ENCODE measurements at places on chromosomes 11 and 22.

DNA sequence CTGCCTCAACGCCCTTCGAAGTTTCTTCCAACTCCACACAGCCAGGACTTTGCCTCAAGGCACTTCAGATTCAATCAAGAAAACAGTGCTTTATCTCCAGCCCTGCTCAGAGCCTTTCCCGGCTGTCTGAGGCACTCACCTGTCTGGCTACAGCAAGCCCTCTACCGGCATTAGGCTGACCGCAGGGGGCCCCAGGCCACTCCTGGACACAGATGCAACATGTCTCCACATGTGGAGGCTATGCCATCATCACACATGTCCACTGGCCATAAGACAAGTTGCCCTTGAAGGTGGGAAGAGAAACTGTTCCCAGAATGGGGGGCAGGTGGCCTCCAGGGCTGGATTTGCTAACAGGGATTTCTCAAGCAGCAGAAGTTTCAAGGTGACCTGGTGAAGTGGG lies 10.0 kb downstream of the SCUBE1 start:
- DNase-seq, result no peak

DNA sequence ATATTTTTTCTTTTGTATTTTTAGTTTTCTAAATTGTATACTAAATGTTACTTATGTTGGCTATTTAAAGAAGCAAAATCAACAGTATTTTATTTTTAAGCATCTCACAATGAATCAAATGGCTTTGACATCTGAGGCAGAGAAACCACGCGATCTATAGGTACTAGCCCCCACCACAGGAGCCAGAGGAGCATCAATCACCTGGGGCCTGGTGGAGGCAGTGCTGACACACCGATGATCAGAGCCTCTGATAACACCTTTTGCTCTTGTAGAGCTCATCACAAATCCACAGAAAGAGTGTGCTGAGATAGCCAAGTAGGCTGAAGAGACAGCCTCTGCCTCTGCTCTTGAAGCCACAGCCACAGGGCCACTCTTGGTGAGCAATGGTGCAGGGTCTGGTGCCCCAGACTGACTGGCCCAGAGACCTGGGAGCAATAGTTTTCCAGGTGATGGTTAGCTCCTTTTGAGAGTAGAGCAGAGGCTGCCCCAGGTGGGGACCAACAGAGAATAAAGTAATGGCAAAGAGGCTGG lies 25.2 kb downstream of the HIRA start:
- DNase-seq, result no peak

DNA sequence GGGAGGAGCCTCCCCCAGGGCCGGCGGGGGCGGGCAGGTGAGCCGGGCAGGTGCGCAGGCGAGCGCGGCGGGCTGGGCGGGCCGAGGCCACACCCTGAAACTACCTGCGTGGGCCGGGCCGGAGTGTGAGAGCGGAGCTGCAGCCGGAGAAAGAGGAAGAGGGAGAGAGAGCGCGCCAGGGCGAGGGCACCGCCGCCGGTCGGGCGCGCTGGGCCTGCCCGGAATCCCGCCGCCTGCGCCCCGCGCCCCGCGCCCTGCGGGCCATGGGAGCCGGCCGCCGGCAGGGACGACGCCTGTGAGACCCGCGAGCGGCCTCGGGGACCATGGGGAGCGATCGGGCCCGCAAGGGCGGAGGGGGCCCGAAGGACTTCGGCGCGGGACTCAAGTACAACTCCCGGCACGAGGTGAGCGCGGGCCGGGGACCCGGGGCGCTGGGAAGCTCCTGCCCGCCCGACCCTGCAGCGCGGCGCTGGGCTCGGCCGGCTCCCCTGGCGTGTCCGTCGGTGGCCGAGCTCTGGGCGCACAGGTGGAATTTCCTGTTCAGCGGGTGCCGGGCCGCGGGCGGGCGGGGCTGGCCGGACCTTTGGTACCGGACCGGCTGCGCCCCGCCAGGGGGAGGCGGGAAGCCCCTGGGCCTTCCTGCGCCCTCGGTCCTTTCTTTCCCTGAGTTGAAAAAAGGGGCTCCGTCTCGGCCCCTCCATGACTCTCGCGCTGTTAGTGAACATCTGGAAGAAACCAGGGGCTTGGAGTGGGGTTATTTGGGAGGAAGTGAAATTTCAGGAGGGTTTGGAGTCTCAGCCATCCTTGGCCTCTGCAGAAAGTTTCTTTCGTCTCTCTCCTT lies at the start of gene ST14:
TSS of gene ST14 (plus strand) at position 126 of the 841 bp plus-strand sequence. CDS start at position 324, 198 bp downstream.
- no peak for DNase-seq

DNA sequence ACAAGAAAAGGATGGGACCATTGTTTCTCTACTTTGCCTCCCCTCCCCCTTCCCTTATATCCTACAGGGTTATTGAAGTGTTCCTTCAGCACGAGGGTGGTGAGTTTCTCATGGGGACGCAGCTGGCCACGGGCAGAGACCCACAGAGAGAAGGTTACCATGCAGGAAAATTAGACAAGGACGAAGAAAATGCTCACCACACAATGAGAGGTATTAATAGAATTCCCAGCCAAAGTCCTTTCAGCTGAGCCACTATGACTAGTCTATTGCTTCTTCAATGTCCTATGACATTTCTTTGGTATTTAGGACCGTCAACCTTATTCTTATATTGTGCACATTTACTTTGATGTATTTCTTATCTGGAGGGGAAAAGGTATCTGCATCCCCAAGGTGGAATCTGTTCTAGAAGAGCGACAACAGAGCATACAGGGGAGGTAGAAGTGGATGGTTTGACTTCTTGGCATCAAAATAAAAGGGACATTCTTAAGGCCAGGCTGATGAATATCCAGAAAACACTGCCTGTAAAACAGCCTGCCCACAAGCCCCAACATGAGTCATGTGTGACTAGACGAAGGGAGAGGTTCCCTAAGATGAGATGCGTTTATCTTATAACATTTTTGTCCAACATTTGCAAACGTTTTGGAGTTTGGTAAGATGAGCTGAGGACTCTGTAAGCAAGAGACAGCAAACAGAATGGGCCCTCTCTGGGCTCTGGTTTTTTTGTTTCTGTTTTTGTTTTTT lies 209.8 kb upstream of the NARS2 start:
- DNase-seq, result no peak

- no peak for DNase-seq
Observed at GRCh38 chr11:68381716-68382115, 69.3 kb downstream of the LRP5 start.
